ENCODE measurements at places on chromosomes 1 and 21. TPM values are rescaled to one million over a fixed set of nuclear protein-coding genes. Genes with fewer than 3 reads are reported as not detected.

- no peak for DNase-seq
These were observed 88.2 kb upstream of the GNG4 start for GRCh38 chr1:235737751-235738150.

The NUP210L gene
- 0.09 TPM for total RNA-seq

The TDRD5 gene
- not detected for total RNA-seq

The PPIE gene
- 36.3 TPM for total RNA-seq

The PSRC1 gene
- total RNA-seq = 2.1 TPM

DNA sequence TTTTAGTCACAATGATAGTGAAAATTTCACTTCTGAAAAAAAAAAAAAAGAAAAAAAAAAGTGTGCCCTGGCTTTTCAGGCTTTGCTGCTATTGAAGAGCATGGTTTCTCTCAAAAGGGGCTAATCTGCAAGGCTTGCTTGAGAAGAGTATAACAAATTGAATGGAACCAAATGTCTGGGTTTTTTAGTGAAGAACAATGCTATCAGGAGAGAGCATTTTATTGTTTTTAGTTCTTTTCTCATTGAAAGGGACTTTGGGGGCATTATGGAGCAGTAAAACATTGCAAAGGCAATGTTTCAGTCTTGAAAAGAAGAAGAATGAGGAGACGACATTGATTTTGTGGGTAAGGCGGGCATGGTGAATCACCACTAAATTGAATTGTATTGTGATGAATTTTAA, 28.2 kb downstream of the VCAM1 start:
- DNase-seq = no peak

DNA sequence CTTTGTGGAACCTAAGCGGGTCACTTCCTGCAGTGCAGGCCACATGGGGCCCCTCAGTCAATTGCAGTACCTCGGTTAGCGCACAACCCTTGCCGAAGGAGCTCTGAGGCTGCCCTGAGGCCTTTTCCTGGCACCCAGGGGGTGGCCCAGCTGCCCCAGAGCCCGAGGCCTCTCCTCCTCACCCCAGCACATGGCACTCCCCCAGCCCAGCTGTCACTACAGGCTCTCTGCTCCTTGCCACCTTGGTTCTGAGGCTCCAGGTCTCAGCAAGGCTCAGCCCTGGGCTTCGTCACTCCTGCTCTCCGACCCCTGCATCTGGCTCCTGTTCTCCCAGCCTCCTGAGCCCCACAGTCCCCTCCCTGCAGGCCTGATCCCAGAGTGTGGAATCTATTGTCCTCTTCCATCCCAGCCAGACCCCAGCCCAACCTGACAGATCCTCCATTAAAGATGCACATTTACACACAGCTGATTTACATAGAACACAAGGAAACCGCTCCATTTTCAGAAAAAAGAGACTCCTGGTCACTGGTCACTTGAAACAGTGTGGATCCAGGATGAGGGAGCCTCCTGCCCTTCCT, 192.8 kb upstream of the POU3F1 start:
- DNase-seq = no peak

All from spleen (tissue), 13 donors.